Stimulated activated CD4-positive, alpha-beta T cell treated with anti-CD3 and anti-CD28 coated beads, Interleukin-1b, Interleukin-23, amount 100 ng/mL, for 1 hour (primary cell): ENCODE measurements at places on chromosomes 5 and 9.

GRCh38 chr5:10577371-10578292 lies 13.8 kb downstream of the ANKRD33B start:
- no peak for DNase-seq

- DNase-seq, result no peak
Observed at GRCh38 chr5:134582941-134583340, 49.7 kb downstream of the SAR1B start.

GRCh38 chr5:77852514-77853352 lies 76.6 kb upstream of the TBCA start:
- DNase-seq, result no peak

DNA sequence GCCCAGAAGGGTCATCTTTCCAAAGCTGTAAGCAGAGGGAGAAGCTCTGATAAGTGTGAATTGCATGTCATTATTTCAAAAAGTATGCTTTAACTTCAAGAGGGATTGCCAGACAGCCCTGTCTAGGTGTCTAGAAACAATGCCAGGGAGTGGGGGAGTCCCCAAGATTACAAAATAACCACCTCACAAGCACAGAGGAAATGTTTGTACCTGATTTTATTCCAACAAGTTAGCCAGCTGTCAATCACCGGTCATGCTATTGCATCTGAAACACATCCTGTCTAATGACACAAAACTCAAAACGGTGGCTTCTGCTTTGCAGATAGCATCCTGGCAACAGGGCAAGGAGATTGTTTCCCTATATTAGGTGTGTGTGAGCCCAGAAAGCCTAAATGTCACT lies 154.2 kb upstream of the WWC1 start:
- no peak for DNase-seq

DNA sequence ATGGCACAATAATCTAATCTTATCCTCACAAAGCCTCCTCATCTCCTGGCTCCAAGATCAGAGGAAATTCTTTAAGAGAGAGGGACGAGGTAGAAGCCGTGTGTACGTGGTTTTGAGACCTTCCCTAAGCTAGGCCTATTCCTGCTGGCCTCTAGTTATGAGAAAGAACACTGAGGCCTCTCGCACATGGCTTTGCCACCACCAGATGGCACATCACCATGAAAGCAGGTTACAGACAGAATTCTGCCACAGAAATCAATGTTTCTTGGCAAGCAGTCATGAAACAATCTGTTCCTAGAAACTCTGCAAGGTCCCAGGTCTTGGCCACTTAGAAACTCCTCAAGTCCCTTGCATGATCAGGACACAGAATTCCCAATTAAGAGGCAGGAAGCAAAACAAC lies 268.2 kb upstream of the TAS2R1 start:
- DNase-seq, result no peak

DNA sequence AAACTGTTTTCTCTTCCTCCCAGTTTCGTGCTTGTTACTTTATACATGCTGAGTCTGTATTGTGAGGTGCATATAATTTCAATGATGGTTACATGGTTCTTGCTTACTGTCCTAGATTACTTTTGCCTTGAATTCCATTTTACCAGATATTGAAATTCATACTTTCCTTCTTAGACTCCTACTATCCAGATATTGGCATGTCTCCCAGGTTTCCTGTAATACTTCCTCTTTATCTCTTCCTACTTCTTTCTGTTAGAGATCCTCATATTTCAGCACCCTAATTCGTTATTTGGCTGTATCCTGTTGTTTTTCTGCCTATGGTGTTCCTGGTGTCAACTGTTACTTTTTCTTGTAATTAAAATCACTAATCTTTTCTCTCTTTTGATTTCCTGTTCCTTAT lies 522.1 kb downstream of the CCDC171 start:
- DNase-seq, result no peak

GRCh38 chr9:119375892-119376291 lies 6.7 kb upstream of the BRINP1 start:
- DNase-seq, result no peak

GRCh38 chr9:113360242-113360842 lies 11.0 kb downstream of the BSPRY start:
- DNase-seq, result no peak

DNA sequence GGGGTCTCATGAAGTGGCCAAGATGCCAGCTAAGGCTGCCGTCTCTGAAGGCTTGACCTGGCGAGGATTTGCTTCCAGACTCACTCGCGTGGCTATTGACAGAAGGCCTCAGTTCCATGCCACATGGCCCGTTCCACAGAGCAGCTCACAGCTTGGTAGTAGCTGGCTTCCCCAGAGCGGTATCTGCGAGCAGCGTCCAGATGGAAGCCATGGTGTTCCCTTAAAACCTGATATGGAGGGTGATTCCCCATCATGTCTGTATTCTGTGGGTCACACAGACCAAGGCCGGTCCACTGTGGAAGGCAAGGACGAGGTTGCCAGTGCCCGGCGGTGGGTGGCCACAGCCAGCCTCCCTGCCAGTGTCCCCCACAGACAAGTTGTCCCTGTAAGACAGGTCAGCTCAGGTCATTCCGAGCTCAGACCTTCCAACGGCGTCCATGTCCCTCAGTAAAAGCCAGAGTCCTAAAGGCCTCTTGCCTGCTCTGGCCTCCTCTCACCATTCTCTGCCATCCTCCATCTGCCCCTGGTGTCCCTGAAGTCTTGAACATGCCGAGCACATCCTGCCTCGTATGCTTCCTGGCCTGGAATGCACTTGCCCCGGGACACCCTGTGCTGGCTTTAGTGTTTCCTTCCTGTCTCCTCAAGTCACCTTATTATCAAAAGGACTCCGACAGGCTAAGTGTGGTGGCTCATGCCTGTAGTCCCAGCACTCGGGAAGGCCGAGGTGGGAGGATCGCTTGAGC lies 61.3 kb upstream of the LRRTM2 start:
- DNase-seq, result no peak

DNA sequence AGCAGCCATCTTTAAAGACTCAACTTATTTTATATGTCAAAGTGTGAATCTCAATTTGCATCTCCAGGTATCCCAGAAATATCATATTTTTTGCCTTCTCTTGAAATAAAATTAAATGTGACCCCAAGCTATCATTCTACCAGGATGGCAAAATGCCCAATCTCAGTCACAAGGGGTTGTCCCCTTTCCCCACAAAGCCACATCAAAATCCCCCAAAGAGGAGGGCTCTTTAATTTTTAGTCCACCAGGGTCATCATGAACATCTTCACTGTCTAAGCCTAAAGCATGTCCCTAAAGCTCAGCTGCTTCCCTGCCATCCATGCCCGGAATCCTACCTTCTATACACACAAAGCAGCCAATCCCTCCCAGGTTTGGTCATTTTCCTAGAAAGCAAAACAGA lies 670.5 kb upstream of the KLF4 start:
- no peak for DNase-seq

DNA sequence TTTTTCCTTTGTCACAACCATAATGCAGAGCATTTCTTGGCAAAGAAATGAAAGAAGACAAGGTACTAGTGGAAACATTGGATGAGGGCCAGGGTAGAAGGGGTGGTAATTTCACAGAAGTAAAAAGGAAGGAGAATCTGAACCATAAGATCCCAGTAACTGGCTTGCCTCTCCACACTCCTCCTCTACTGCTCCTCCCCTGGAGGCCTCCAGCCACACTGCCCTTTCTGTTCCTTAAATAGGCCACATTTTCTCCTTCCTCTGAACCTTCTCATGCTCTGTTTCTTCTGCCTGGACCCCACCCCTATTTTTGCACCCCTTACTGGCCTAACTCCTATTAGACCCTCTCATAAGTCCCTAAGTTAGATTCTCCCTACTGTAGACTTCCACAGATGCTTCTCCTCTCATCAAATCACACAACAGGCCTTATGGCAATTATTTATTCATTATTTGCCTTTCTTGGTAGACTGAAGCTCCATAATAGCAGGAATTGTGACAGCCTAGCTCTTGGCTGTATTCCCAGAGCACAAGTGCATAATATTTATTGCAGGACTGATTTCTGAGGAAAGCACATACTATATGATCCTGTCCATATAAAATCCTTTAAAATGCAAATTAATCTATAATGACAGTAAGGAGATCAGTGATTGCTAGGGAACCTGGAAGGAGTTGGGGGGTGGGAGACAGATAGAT lies 31.3 kb upstream of the GRIA1 start:
- DNase-seq, result no peak

- DNase-seq, result no peak
Observed at GRCh38 chr9:123678038-123678877, 251.7 kb downstream of the DENND1A start.

GRCh38 chr5:172954751-172955159 lies 4.5 kb upstream of the RPL26L1 start:
- DNase-seq, result no peak

DNA sequence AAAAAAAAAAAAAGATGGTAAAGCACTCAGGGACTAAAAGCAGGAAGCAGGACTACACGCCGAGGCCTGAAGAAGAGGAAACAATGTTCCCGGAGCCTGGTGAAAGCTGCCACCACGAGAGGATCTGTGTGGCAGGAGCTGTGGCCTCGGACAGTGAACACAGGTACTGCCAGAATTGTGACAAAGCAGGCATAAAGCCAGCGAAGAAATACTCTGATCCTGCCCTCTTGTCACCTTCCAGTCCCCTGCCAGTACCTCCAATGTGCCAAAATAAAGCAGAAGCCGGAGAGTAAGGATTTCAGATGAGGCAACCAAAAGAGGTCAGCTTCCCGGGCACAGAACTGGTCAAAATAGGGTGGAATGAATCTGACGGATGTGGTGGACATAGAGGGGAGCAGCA lies 211.5 kb upstream of the TARS1 start:
- no peak for DNase-seq

DNA sequence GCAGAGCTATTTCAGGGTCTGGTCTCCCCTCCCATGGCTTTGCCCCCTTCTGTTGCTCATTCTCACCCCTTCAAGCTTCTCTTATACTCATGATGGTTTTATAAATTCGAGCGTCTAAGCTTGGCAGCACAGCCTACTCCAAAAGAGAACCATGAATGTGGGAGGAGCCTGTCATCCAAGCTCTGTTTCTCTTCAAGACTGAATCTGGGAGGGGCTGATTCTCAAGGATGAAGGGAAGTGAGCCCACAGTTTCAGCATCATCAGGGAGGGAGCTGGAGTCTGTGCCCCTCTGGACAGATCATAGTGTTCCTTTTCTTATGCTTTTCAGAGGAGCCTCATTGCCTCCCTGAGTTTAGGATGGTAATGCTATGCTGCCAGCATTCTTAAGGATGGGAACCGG lies 168.6 kb downstream of the CFAP90 start:
- no peak for DNase-seq

DNA sequence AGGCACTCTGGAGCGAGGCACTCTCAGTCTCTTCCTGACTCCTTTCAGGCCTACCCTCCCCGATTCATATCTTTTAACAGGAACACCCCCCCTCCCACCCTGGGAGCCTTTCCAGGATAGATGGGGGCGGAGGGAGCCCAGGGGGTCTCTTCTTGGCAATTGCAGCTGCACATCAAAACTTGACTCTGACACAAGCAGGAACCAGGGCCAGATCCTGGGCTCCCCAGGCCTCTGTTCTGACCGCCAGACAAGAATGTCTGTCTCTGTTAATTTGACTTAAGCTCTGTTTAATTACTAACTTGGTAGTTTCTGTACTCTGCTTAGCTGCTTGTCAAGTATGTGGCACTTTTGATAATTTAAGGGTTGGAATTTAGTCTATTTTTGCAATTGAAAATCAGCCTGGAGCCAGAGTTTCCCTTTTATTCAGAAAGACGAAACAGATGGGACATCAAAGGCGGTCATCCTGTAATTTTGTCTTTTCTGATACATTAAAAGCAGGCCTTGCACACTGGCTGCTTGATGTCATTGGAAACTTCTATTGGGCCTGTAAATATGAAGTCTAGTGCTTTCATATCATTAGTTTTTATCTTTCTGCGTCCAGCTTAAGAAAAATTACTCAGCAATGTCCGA lies 43.3 kb downstream of the ACTL7B start:
- DNase-seq, result no peak

- DNase-seq, result no peak
Observed at GRCh38 chr5:136034492-136034891, 5.7 kb downstream of the TGFBI start.

GRCh38 chr5:228886-229285 lies 10.8 kb downstream of the SDHA start:
- DNase-seq, result no peak

DNA sequence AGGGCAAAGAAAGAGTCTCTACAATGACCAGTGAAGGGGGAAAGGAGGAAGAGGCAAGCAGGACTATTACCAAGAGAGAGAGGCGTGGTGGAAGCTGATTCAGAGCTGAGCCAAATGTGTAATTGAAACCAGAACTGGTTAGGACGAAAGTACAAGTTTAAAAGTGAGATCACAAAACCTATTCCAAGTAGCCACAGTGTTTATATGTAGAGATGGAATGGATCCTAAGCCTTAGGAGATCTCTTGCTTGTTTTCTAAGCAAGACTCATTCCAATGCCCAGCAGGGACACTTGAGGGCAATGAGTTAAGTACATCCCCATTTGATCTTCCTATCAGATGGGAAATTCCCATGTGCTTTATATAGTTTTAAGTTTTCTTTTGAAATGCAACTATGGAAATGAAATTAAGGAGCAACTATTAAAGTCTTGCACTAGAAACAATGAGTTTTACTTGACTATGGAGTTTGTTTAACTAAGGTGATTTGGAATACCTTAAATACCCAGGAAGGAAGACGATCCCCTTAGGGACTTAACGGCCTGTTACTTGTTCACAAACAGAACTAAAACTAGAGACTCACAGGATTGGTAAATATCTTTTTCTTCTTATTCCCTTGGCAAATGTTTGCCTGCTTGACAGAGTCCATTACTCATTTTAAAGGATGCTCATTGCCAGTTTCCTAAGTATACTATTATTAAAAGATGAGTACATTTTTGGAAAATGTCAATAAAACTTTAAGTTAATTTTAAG lies 51.1 kb upstream of the SNX2 start:
- no peak for DNase-seq

- no peak for DNase-seq
Observed at GRCh38 chr5:10874541-10874940, 113.5 kb upstream of the DAP start.

- no peak for DNase-seq
Observed at GRCh38 chr9:101073122-101073521, 44.6 kb downstream of the PLPPR1 start.

- DNase-seq, result no peak
Observed at GRCh38 chr5:144028058-144028457, 142.4 kb downstream of the YIPF5 start.

DNA sequence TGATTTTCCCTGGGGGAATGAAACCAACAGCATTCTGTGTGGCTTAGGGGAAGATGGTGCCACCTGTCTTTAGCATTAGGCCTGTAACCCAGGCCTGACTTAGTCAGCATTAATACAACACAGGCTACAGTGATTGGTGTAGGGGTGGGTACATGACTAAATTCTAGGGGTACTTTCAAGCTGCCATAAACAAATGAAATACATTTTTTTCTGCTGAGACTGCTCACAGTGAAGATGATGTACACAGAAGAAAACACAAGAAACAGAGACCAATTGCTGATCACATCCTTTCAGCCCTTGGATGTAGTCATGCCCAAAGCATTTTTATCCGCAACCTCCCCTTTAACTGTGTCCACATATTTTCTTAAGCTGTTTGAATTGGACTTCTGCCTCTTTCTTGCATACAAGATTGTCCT lies 527.2 kb downstream of the KCTD16 start:
- no peak for DNase-seq

- no peak for DNase-seq
Observed at GRCh38 chr9:17065062-17065461, 69.8 kb upstream of the CNTLN start.

GRCh38 chr9:87276851-87277261 lies 220.8 kb upstream of the DAPK1 start:
- no peak for DNase-seq
